CMK (cell line): ENCODE measurements at places on chromosomes 1 and 21.

GRCh38 chr1:46065405-46065804 is 67.0 kb downstream of the PIK3R3 start:
- peak; percentile 32 for DNase-seq

GRCh38 chr1:55124470-55124869 is 85.1 kb downstream of the PCSK9 start:
- no peak for DNase-seq

- no peak for DNase-seq
These were observed 164.1 kb downstream of the GALNT2 start for GRCh38 chr1:230230948-230231773.

DNA sequence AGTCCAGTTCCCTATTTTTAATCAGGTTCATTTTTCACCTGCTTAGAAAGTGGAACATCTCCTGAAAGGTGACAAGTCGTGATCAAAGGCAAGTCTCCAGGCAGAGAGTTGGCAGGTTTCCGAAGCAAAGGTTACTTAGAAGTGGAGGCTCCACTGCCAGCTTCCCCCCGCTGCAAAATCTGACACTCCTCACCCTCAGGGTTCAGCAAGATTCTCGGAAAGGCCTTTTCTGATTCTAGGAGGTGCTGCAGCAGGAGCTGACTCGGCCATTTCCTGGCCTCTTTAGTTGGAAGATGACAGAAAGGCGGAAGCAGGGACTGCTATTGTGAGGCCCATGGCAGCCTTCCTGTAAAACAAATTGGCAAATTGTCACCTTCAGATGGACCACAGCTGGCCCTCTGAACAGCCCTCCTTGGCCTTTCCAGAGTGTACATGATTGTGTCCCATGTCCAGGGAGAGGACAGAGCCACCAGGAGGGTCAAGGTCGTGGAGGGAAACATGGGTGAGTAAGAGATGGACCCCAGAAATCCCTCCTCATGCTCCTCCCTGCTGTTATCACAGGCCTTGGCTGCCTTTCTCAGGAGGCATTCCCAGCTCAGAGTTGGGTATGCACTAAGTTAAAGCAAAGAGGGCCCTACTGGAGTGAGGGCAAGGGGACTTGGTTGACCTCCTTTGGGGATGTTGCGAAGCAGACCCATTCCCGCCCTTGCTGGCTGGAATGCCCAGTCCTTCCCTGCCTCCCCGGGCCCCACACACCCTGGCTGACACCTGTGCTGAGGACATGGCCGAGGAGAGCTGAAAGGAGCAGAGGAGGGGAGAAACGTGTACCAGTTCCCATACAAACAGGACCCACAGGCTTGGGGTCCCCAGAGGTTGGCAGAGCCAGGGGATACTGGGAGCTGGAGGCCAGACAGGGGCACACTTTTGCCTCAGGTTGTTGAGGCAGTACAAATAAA is 115.5 kb upstream of the IRF2BP2 start:
- no peak for DNase-seq

DNA sequence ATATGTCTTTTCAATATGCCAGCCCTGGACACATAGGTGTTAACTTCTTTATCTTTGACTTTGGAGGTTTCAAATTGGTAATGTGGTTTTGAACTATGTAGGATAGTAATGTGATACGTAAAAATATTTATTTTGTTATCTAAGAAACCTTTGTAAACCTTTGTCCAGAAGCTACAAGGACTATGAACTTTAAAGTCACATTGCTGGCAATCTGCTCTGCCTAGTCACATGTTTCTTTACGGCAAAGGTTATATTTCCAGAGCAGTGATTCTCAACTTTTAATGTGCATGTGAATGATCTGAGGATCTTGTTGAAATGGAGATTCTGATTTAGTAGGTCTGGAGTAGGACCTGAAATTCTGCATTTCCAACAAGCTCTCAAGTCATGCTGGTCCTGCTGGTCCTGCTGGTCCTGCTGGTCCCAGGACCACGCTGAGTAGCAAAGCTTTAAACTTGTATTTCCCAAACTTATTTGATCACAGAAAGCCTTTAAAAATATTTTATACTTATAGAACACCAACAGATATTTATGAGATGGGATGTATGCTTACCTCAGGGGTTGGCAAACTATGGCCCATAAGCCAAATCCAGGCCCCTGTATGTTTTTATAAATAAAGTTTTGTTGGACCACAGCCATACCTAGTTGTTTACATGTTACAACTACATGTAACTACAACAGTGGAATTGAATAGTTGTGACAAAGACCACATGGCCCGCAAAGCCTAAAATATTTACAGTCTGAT is 57.9 kb upstream of the QSOX1 start:
- DNase-seq: no peak

GRCh38 chr1:16984717-16985116 is 4.3 kb upstream of the MFAP2 start:
- DNase-seq: no peak

- peak; percentile 75 for DNase-seq
These were observed 10.9 kb upstream of the C4BPB start for GRCh38 chr1:207077470-207078377.
